ENCODE measurements at places on chromosomes 2 and 18.

- no peak for DNase-seq
These were observed 251.8 kb downstream of the LPIN1 start for GRCh38 chr2:11998218-11998617.

GRCh38 chr2:196971574-196972279 is 45.2 kb upstream of the PGAP1 start:
- no peak for DNase-seq

DNA sequence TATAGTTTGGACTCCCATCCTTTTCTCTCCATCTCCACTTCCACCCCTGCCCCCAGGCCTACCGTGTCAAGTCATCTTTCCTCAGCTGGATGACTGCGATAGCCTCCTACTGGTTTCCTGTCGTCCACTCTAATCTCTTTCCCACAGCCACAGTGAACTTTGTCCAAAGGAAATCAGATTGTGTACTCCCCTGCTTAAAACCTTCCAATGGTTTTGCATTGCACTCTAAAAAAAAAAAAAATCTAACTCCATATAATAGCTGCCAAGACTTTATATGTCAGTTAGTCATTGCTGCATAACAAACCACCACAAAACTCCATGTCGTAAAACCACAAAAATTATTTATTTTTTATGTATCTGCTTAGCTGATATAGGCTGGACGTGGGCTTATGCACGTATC is 160.2 kb upstream of the CCDC68 start:
- DNase-seq: no peak

- peak; percentile 29 for DNase-seq
These were observed 63.6 kb downstream of the CLHC1 start for GRCh38 chr2:55168221-55169154.

- DNase-seq: no peak
These were observed 266.2 kb downstream of the FIGN start for GRCh38 chr2:163469561-163469962.

DNA sequence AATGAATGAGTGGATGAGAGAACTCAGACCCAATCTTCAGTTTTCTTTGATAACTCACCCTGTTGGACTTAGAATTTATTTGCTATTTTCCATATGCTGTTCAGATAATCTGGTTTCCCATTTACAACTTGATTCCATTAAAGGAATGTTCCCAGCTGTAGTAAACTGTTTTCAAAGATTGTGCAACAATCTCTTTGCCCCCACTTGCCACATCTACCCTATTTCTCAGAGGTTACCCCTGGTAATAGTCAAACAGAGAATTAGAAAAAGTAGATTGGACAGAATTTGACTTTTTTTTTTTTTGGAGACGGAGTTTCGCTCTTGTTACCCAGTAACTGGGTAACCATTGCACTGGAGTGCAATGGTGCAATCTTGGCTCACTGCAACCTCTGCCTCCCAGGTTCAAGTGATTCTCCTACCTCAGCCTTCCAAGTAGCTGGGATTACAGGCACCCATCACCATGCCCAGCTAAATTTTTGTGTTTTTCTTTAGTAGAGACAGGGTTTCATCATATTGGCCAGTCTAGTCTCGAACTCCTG is 93.4 kb upstream of the SIX2 start:
- no peak for DNase-seq
